ENCODE measurements at places on chromosomes 6 and 20.

DNA sequence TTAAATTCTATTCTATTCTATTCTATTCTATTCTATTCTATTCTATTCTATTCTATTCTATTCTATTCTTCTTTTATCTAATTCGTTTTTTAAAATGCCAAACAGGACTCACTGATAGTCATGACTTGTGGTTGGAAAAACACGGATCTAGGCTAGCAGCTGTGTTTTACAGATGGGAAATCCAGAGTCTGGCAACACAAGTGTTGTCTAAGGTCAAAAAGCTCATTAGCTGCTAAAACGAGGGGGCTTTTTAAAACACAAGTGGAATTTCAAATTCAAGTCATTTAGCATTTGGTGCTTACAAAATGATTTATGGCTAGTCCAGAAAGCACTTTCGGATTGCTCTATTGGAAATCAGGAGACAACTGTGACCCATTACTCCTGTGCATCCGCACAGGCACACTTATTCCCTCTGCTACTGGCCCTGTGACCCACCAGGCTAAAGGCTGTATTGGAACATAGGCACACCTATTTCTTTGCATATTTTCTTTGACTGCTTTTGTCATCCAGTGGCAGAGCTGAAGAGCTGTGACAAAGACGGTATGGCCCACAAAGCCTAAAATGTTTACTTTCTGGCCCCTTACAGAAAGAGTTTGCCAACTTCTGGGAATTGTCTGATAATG lies 17.8 kb upstream of the MLIP start:
- no peak for DNase-seq

GRCh38 chr20:16922834-16923233 lies 174.7 kb downstream of the OTOR start:
- DNase-seq = no peak

- DNase-seq = no peak
These were observed 59.5 kb downstream of the TBC1D32 start for GRCh38 chr6:121274666-121275295.

DNA sequence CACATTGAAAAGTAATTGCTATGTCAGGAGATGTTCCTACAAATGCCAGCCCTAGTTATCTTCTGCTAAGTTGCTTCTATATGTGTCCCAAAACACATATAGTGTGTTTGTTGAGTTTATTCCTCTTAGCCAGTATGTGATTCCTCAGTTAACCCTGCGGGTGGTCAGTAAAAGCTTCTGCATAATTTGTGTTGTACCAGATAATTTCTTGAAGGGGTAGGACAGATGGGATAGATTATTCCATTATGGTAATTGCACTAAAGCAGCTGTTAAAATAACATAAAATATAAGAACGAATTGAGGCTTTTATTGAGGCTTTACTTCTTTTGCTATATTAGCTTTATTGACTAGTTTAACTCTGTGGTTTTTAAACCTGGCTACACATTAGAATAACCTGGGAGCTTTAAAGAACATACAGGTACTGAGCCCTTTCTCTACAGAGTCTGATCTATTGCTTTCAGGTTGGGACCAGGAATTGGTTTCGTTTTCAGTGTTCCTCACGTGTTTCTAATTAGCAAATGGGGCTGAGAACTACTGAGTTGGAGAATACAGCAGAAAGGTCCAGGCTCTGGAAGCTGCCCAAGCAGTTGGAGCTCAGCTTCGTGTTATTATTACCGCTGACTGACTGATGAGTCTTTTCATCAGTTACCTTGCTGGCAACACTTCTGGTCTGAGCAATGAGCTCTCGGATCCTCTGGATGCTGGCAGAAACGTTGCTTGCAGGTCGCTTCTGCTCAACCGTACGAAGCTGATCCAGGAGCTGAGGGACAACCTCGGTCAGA lies 56.9 kb downstream of the FAM229B start:
- DNase-seq = no peak

DNA sequence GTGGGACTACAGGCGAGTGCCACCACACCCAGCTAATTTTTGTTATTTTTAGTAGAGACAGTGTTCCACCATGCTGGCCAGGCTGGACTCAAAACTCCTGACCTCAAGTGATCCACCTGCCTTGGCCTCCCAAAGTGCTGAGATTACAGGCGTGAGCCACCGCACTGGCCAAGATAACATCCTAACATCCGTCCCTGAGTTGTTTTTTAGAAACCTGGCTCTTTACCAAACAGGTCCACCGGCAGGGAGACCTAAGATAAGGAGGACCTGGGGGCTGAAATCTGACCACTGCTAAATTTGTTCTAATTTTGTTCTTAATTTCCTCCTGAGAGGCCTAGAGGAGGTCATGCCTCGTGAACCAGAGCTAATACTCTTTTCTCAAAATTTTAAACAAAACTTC lies 20.5 kb downstream of the CTCFL start:
- no peak for DNase-seq

GRCh38 chr6:162710419-162710818 lies 17.1 kb downstream of the PRKN start:
- DNase-seq = no peak

GRCh38 chr6:10300071-10300470 lies 114.8 kb downstream of the TFAP2A start:
- DNase-seq = no peak

- no peak for DNase-seq
These were observed 5.5 kb upstream of the GHRH start for GRCh38 chr20:37266940-37267666.

- no peak for DNase-seq
These were observed 5.8 kb upstream of the SIM1 start for GRCh38 chr6:100470422-100471120.

- no peak for DNase-seq
These were observed 81.1 kb downstream of the MAFB start for GRCh38 chr20:40607927-40608326.

Data from activated T-cell treated with anti-CD3 and anti-CD28 coated beads for 24 hours (primary cell).